ENCODE measurements at places on chromosomes 2 and 18. TPM values are rescaled to one million over a fixed set of nuclear protein-coding genes. Genes with fewer than 3 reads are reported as not detected.
A peak's percentile ranks its signal among the peaks of the same experiment; 100 is the strongest.

PAX8 gene
- total RNA-seq = 0.45 TPM

MC2R gene
- not detected for total RNA-seq

CDH20 gene
- not detected for total RNA-seq

TGIF1 gene
- total RNA-seq = 48.0 TPM

FAM228A gene
- 3.9 TPM for total RNA-seq

DBI gene
- total RNA-seq = 60.1 TPM

MFF gene
- 76.9 TPM for total RNA-seq

TMEM200C gene
- 0.06 TPM for total RNA-seq

DHRS9 gene
- total RNA-seq = 3.1 TPM

- no peaks in the 10 kb centered on the region for H3K27me3 ChIP-seq
- H3K4me1 ChIP-seq = no peaks in the 10 kb centered on the region
- DNase-seq = peak; percentile 90
- H3K4me3 ChIP-seq = no peak overlapping the region
- no peak overlapping the region for H3K27ac ChIP-seq
- H3K36me3 ChIP-seq = no peaks in the 10 kb centered on the region
Observed at GRCh38 chr2:219058541-219059374, 2.0 kb downstream of the IHH start.

DNA sequence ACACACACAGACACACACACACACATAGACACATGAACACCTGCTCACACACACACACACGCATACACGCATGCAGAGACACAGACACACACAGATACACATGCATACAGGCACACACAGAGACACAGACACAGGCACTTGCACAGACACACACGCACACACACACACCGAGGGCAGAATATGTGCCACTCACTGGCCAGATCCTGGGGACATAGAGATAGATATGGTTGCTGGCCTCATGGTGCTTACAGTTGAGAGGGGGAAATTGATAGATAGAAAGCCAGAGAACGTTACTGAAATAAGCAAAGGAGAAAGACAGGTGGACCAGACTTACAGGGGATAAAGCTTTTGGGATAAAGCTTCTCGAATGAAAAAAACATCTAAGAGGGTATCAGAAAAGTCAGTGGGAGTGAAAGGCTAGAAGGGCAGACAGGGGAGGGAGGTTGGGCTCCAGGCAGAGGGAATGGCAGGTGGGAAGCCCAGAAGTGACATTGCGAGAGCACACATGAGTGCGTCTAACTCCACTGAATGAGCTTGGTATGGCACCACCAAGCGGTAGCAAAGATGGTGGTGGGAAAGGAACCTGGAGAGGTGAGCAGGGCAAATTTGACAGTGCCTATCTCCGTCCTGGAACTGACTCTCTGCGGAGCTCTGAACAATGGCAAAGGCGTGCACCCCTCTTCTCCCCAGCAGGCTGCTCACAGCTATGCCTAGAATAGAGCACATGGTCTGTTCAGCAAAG, 390.1 kb upstream of the TRIB2 start:
- no peak overlapping the region for H3K4me3 ChIP-seq
- peak overlapping the region; percentile 13 for H3K27ac ChIP-seq
- no peaks in the 10 kb centered on the region for H3K27me3 ChIP-seq

GRCh38 chr18:75280427-75281280, 70.1 kb downstream of the TSHZ1 start:
- no peaks in the 10 kb centered on the region for H3K27me3 ChIP-seq
- no peak overlapping the region for H3K27ac ChIP-seq
- no peak for DNase-seq
- no peaks in the 10 kb centered on the region for H3K36me3 ChIP-seq

- no peaks in the 10 kb centered on the region for H3K27me3 ChIP-seq
- no peak overlapping the region for H3K27ac ChIP-seq
- H3K36me3 ChIP-seq = no peaks in the 10 kb centered on the region
- no peaks in the 10 kb centered on the region for H3K4me1 ChIP-seq
- no peak for DNase-seq
Observed at GRCh38 chr2:61423714-61424113, 47.2 kb downstream of the USP34 start.

- no peak for DNase-seq
- H3K36me3 ChIP-seq = no peaks in the 10 kb centered on the region
- no peak overlapping the region for H3K4me3 ChIP-seq
- no peak overlapping the region for H3K27ac ChIP-seq
Observed at GRCh38 chr2:197281421-197281820, 29.2 kb downstream of the ANKRD44 start.

- H3K27me3 ChIP-seq = no peaks in the 10 kb centered on the region
- H3K36me3 ChIP-seq = no peaks in the 10 kb centered on the region
- no peaks in the 10 kb centered on the region for H3K4me1 ChIP-seq
- DNase-seq = no peak
- no peak overlapping the region for H3K4me3 ChIP-seq
Observed at GRCh38 chr18:9987931-9988330, 74.1 kb downstream of the VAPA start.

- no peaks in the 10 kb centered on the region for H3K27me3 ChIP-seq
- no peaks in the 10 kb centered on the region for H3K36me3 ChIP-seq
- H3K4me3 ChIP-seq = no peak overlapping the region
- DNase-seq = no peak
- H3K4me1 ChIP-seq = no peaks in the 10 kb centered on the region
Observed at GRCh38 chr2:47456851-47457250, 53.9 kb downstream of the MSH2 start.

- no peak overlapping the region for H3K27ac ChIP-seq
- H3K27me3 ChIP-seq = no peaks in the 10 kb centered on the region
- no peaks in the 10 kb centered on the region for H3K4me1 ChIP-seq
- no peak overlapping the region for H3K4me3 ChIP-seq
- H3K36me3 ChIP-seq = no peaks in the 10 kb centered on the region
- DNase-seq = no peak
Observed at GRCh38 chr2:236078297-236079255, 89.6 kb downstream of the GBX2 start.

Measured in aorta (tissue), 5 donors.